ENCODE measurements at places on chromosomes 11 and 22.

- peak; percentile 86 for DNase-seq
Observed at GRCh38 chr11:10657308-10658271, 36.0 kb downstream of the IRAG1 start.

- no peak for DNase-seq
Observed at GRCh38 chr22:47550524-47551430, 788.3 kb downstream of the TBC1D22A start.

DNA sequence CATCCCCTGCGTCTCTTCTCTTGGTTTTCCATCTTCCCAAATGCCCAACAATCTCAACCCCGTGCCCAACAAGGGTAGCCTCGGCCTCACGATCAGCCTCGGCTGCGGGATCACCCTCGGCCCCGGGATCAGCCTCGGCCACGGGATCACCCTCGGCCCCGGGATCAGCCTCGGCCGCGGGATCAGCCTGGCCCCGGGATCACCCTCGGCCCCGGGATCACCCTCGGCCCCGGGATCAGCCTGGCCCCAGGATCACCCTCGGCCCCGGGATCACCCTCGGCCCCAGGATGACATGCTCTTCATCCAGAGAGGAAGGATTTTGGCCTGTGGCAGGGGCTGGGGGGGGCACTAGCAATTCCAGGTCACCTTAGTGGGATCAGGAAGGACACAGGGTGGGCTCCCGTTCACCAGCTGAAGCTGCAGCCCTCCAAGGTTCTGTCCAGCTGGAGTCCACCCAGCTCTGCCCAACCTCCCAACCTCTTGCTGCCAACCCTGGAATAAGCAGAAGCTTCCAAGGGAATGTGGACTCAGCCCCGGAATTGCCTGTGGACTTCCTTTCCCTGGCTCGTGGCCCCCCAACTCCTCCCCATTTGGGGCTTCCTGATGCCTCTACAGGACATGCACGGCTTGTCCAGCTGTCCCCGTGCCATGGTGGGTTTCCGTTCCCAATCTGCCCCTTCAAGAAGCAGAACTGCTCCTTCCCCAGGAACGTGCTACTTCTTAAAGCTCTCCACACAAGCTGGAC, 6.2 kb downstream of the ALG12 start:
- DNase-seq, result no peak

GRCh38 chr11:86952221-86952875, 2.8 kb downstream of the FZD4 start:
- DNase-seq, result no peak

- no peak for DNase-seq
Observed at GRCh38 chr22:22847241-22847640, 40.4 kb upstream of the IGLL5 start.

DNA sequence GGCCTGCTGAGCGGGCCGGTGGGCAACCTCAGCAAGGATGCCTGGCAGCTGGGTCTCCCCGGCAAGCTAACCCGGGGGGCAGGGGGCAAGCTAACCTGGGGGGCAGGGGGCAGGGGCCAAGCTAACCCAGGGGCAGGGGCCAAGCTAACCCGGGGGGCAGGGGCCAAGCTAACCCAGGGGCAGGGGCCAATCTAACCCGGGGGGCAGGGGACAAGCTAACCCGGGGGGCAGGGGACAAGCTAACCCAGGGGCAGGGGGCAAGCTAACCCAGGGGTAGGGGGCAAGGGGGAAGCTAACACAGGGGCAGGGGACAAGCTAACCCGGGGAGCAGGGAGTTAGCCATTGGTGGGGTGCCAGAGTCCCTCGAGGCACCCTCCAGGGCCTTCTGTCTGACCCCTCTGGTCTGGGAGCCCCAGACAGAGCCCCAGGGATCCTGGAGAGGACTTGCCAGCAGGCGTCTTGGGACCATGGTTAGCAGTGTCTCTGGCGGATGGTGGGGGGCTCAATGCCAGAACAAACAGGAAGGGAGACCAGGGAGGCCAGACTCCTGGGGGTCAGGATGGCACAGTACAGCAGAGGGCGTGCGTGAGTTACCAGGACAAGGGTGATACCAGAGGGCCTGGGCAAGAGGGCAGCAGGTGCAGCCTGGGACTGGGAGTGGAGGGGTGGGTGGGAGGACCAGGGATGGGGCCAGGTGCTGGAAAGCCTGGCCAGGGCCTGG, 16.1 kb downstream of the IGF2 start:
- no peak for DNase-seq

- DNase-seq, result no peak
Observed at GRCh38 chr22:40247976-40248375, 70.3 kb downstream of the TNRC6B start.

- peak; percentile 89 for DNase-seq
Observed at GRCh38 chr22:28829358-28830181, 29.2 kb upstream of the XBP1 start.

- no peak for DNase-seq
Observed at GRCh38 chr22:23236440-23237184, 56.3 kb downstream of the BCR start.

DNA sequence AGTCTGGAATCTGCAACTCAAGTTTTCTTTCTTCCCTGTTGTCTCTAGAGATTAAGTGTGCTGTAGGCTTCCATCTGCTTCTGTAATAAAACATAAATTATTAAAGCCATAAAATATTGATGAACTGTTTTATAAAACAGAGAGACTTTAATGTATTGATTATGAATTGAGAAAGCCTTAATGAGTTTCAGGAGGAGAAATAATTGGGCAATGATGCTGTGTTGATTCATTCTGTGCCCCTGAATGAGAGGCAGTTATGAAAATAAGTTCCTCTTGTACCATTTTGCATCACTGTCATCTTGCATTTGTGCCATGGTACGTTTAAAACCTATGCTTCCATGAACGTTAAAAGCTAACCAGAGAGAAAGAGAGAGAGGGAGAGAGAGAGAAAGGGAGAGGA, 194.1 kb upstream of the LARGE1 start:
- no peak for DNase-seq

GRCh38 chr11:121614636-121615240, 162.0 kb upstream of the SORL1-AS1 start:
- DNase-seq, result peak; percentile 27

DNA sequence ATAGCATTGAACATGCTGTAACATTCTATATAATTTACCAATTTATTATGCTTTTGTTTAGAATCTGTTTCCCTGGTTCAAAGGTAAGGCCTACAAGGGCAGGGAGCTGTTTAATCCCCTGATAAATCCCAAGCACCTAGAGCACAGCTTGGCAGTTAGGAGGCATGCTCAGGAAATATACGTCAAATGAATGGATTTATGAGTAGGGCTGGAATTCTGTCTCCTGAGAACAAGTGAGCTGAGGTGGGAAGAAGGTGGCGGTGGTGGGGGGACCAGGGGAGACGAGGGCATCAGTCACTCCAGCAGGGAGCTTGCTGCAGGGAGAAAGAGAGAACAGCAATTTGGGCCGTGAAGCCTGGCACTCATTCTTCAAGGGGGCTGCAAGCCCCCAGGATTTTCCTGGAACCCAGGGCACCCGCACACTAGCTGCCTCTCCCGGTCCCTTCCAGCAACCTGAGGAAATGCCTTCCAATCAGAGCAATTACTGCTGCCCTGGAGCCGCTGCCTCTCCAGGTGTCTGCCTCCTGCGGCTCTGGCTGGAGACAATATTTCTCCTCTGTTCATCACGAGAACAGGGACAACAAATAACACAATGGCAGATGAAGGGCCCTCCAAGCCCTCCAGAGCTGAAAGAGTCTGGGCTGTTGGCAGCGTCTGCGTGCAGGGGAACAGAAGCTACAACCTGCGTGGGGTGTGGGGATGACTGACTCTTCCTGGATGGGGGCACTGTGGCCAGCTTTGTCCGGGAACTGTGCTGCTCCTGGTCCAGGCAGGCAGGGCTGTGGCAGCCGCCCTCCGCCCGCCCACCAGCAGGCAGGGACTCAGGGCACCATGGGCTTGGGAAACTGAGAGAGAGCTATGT, 233.4 kb downstream of the ST3GAL4 start:
- DNase-seq, result no peak

DNA sequence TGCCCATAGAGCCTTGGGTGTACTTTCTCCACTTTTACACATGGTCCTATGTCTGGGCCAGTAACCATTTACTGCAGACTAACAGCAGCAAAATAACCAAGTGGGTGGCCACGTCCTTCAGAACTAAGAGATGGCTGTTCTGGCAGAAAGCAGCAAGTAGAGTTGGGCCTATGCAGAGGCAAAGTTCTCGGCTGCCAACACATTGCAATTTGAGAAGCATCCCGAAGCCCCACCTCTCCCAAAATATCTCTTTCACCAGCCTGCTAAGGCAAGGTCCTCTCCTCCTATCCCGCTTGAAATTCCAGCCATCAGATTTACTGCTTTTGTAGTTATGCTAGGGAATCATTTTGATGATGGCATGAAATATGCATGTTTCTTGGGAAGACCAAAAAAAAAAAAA, 118.5 kb upstream of the APOA1 start:
- no peak for DNase-seq

DNA sequence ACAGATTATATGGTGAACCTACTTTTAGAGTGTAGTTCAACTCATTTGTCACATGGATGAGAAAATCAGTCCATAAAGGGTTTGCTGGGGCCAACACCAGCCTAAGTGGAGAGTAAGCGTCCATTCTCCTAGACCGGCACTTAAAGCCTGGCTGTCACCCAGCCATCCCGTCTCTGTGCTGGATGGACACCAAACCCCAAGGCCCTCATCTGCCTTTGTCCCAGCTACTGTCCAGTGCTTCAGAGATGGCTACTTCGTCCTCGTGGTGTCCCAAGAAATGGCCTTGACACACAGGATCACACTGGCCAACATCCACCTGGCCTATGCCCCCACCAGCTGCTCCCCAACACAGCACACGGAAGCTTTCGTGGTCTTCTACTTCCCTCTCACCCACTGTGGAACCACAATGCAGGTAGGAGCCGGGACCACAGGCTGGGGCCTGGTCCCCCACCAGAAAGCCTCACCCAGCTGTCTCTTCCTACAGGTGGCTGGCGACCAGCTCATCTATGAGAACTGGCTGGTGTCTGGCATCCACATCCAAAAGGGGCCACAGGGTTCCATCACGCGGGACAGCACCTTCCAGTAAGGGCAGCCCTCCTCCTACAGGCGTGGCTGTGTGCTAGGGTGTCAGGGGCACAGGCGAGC, 3.5 kb downstream of the ZP1 start:
- DNase-seq, result no peak

GRCh38 chr11:78400116-78400515, 17.5 kb downstream of the GAB2 start:
- DNase-seq, result no peak

DNA sequence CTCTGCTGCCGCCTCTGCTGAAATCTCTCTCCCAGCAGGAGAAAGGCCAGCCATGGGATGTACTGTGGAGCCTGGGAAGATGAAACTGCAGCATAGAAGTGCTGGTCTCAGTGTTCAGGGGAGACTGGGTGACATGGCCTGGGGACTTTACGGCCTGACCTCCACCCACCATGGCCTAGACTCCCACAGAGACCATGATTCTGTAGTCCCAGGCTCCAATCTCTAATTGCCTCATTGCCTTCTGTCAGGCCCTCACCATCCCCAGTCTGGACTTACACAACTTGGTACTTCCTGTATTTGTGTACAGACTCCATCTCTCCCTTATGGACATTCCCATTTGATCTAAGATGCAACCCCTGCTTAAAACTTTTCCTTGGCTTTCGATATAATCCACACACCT, 43.1 kb downstream of the TRAF6 start:
- peak; percentile 51 for DNase-seq

DNA sequence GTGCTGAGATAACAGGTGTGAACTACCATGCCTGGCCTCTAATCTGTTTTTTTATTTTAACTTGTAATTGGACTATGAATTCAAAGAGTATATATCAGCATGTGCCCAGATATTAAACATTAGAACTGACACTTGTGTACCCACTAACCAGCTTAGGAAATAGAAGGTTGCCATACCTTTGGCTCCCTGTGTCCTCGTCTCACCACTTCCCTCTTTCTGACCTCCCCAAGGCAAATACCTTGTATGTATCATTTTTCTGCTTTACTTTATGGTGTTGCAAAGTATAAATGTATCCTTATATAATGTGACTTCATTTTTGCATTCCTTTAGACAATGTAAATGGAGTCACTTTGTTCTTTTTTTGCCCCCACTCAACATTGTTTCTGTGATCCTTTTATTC, 9.1 kb downstream of the PPP6R3 start:
- no peak for DNase-seq

DNA sequence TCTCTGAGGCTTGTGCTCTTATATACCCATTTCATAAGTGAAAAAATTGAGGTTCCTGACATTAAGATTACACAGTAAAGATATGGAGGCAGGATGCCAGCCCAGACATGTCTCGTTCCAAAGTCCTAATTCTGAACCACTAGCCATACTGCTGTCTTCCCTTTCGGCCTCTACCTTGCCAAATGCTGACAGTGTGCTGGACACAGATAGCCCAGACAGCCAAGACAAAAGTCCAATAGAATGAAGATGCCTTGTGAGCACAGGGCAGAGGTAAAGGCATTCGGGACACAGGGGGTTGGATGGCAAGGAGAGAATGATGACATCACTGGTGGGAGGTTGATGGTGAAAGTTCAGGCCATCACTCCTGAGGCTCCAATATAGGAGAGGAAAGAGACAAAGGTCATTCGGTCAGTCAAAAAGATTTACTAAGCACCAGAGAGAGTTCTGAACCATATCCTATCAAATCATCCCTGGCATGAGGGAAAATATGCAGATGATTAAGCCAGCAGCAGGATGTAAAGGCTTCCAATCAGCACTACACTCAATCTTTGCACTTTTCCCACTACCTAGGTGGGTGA, 174.0 kb upstream of the MTMR2 start:
- DNase-seq, result no peak

- no peak for DNase-seq
Observed at GRCh38 chr11:61053191-61053590, 49.1 kb upstream of the CD5 start.

- DNase-seq, result no peak
Observed at GRCh38 chr11:59523541-59523940, 12.2 kb downstream of the OR4D9 start.

GRCh38 chr22:19056951-19057401, 65.2 kb downstream of the DGCR2 start:
- no peak for DNase-seq

DNA sequence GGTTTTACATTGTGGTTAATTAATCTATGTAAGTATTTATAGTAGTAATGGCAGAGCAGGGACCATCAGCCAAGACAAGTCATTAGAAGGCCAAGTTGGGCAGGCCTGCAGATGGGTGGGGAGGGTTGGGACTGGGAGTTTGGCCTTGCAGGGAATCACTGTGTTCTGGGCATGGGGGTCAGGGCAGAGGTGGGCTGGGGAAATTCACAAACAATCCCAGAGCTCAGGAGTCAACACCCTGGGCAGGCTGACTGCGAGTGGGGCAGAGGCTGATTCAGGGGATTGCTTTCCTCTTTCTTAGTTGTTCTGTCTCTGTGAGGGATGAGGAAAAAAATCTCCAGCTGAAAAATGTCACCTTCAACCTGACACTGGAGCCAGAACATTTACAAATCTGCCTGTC, 322.5 kb downstream of the NTM start:
- no peak for DNase-seq

Data from suppressor macrophage treated with lipopolysaccharide for 4 hours (primary cell).